ENCODE measurements at places on chromosomes 5 and 9.
A peak's percentile ranks its signal among the peaks of the same experiment; 100 is the strongest.

- no peak overlapping the region for H3K27ac ChIP-seq
- H3K27me3 ChIP-seq, result no peaks in the 10 kb centered on the region
- DNase-seq, result no peak
- H3K4me3 ChIP-seq, result no peak overlapping the region
- H3K4me1 ChIP-seq, result peaks cover 3% of the 10 kb centered on the region
Measured at GRCh38 chr5:128925973-128926372, 39.3 kb upstream of the SLC27A6 start.

- H3K27me3 ChIP-seq, result no peaks in the 10 kb centered on the region
- no peak overlapping the region for H3K27ac ChIP-seq
- DNase-seq, result peak; percentile 37
- peaks cover 11% of the 10 kb centered on the region for H3K4me1 ChIP-seq
- no peaks in the 10 kb centered on the region for H3K36me3 ChIP-seq
Measured at GRCh38 chr9:137281345-137282116, 4.0 kb downstream of the TOR4A start.

DNA sequence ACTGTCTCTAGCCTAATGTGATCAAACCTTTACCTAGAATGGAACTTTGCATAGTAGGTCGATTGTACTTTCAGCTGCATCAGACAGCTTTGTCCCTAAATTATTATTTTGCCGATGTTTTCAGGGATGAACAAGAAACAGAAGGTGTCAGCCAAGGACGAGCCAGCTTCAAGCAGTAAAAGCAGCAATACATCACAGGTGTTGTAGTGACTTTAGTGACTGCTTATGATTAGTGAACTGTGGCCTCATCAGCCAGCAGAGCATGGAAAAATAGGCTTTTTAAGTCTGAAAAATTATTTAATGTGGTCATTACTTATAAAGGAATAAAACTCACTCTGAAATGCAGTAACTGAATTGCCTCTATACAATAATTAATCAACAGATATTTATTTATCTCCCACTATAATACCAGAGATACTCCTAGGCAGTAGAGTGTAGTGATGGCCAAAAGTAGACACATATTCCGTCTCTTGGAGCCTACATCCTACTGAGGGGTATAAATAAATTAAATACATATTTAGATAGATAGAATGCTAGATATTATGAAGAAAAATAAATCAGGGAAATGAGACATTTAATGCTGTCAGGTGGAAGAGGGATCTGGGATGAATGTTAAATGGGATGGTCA is 166.3 kb downstream of the PARP8 start:
- H3K27me3 ChIP-seq, result no peaks in the 10 kb centered on the region
- H3K4me1 ChIP-seq, result peaks cover 2% of the 10 kb centered on the region
- H3K4me3 ChIP-seq, result no peak overlapping the region
- H3K27ac ChIP-seq, result no peak overlapping the region
- H3K36me3 ChIP-seq, result peaks cover 56% of the 10 kb centered on the region

DNA sequence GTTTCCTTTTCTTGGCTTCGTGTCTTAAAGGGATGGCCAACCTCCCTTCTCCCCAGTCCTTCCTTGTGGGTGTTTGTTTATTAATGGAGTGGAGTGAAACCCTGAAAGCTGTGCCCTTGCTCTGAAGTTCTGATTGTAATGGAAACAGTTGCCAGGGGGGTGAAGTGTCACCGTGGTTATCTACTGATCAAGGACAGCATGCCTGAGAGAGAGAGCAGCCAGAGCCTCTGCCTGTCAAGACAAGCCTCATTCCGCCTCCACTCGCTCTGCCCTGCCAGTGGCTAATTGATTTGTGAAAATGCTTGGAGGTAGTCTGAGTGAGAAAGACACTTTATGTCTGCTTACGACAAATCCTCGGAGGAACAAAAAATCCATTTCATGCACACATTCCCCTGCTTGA is 143.7 kb upstream of the SLC30A5 start:
- H3K27me3 ChIP-seq, result peaks cover 3% of the 10 kb centered on the region
- peaks cover 8% of the 10 kb centered on the region for H3K4me1 ChIP-seq
- no peak overlapping the region for H3K27ac ChIP-seq
- H3K36me3 ChIP-seq, result no peaks in the 10 kb centered on the region

- H3K36me3 ChIP-seq, result no peaks in the 10 kb centered on the region
- H3K4me3 ChIP-seq, result no peak overlapping the region
- no peak overlapping the region for H3K27ac ChIP-seq
- H3K27me3 ChIP-seq, result no peaks in the 10 kb centered on the region
- no peaks in the 10 kb centered on the region for H3K4me1 ChIP-seq
- DNase-seq, result no peak
Measured at GRCh38 chr5:23474315-23474714, 33.1 kb upstream of the PRDM9 start.

DNA sequence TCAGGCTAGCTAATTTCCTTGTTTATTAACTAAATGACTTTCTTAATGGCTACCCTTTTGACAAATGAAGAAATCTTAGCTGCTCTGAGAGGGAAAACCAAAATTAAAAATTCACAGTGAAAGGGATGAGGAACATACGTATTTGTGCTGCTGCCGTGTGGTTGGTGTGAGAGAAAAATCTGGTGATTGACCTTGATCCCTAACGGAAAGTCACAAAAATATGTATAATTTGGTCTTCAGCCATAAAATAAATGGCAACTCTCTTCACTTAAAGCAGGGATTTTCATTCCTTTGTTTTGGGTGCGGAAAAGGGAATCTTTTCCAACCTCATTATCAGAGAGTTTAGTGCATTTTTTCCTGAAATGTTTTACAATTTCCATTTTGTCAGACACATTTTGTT is 40.4 kb downstream of the PAM start:
- DNase-seq, result no peak
- no peaks in the 10 kb centered on the region for H3K27me3 ChIP-seq
- H3K36me3 ChIP-seq, result no peaks in the 10 kb centered on the region

- no peaks in the 10 kb centered on the region for H3K27me3 ChIP-seq
- H3K36me3 ChIP-seq, result peaks cover 26% of the 10 kb centered on the region
- H3K4me1 ChIP-seq, result peaks cover 5% of the 10 kb centered on the region
- peak overlapping the region; percentile 54 for H3K27ac ChIP-seq
Measured at GRCh38 chr9:129823542-129823934, 398 bp downstream of the TOR1A start.

- H3K36me3 ChIP-seq, result no peaks in the 10 kb centered on the region
- H3K4me1 ChIP-seq, result no peaks in the 10 kb centered on the region
- no peak for DNase-seq
- no peak overlapping the region for H3K4me3 ChIP-seq
- H3K27ac ChIP-seq, result no peak overlapping the region
Measured at GRCh38 chr5:97072696-97073095, 69.7 kb downstream of the LIX1 start.

DNA sequence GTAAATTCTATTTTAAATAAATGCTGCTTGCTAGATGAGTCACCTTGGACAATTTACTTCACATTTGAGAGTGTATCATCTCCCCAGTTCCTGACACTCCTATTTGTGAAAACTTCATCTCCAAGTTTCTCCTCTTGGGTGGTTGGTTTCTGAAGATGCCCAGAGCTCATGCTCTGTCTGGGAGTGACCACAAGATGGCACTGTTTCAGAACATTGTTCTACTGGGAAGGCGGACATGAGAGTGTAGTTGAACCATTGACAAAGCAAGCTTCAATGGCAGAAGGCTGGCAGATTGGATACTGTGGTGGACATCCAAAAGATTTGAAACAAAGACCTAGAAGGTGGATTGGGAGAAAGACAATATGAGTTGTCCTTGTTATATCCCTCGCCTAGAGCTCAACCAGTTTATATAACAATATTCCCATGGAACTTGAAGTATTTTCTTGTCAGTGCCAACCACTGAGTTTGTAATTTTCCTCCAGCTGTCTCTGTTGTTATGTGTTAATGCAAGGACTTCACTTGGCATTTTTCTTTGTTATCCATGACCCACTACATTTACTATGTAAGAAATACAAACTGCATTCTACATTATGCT is 234.3 kb upstream of the ANKH start:
- no peaks in the 10 kb centered on the region for H3K4me1 ChIP-seq
- no peak overlapping the region for H3K4me3 ChIP-seq
- no peaks in the 10 kb centered on the region for H3K27me3 ChIP-seq

GRCh38 chr5:67244345-67244793 is 47.8 kb upstream of the CD180 start:
- DNase-seq, result no peak
- H3K36me3 ChIP-seq, result no peaks in the 10 kb centered on the region
- no peak overlapping the region for H3K27ac ChIP-seq
- H3K4me3 ChIP-seq, result no peak overlapping the region
- H3K4me1 ChIP-seq, result peaks cover 13% of the 10 kb centered on the region

DNA sequence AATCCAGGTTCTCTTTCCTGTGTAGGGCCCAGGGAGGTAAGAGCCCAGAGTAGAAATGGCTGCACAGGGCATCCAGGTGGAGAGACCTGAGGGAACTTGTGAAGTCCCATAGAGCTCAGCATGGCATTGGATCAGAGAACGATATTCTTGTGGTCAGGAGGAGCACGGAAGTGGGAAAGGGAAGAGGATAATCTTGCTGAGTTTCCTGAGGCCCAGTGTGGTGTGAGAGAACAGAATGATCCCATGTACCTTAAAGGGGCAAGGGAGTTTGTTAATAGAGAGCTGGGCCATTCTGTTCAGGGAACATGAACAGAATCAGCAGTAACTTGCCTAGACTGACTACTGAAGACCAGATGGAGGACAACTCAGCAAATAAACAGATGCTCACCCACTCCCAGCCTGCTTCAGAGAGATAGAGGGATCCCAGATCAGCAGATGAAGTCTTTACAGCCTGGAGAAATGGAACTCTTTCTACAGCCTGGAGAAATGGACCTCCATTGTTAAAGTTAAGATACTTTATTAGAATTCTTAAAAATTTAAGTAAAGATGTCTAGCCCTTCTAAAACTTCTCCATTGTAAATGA is 119.7 kb upstream of the ELL2 start:
- H3K4me3 ChIP-seq, result no peak overlapping the region
- no peaks in the 10 kb centered on the region for H3K4me1 ChIP-seq
- no peak for DNase-seq
- H3K36me3 ChIP-seq, result no peaks in the 10 kb centered on the region
- no peaks in the 10 kb centered on the region for H3K27me3 ChIP-seq

DNA sequence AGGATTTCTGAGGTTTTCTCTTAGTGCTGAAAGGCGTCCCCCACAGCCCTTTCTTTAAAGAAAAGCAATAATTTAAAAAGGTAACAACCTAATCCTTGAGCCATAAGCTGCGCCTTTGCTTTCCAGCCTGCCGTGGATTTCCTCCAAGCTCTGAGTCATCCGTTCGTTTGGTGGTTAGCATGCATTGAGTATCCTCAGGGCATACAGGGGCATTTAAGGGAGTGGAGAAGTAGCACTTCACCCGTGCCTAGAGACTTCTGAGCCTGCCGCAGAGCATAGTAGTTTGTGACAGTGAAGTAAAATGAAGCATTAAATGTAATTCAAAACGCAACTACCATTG is 892 bp upstream of the TNC start:
- peaks cover 20% of the 10 kb centered on the region for H3K27me3 ChIP-seq
- H3K36me3 ChIP-seq, result no peaks in the 10 kb centered on the region
- H3K4me1 ChIP-seq, result peaks cover 9% of the 10 kb centered on the region
- no peak for DNase-seq
- peak overlapping the region; percentile 75 for H3K27ac ChIP-seq
- peak overlapping the region; percentile 76 for H3K4me3 ChIP-seq

GRCh38 chr9:120603591-120603990 is 23.6 kb upstream of the CDK5RAP2 start:
- peaks cover 42% of the 10 kb centered on the region for H3K36me3 ChIP-seq
- no peak for DNase-seq
- H3K27me3 ChIP-seq, result no peaks in the 10 kb centered on the region
- no peak overlapping the region for H3K4me3 ChIP-seq

DNA sequence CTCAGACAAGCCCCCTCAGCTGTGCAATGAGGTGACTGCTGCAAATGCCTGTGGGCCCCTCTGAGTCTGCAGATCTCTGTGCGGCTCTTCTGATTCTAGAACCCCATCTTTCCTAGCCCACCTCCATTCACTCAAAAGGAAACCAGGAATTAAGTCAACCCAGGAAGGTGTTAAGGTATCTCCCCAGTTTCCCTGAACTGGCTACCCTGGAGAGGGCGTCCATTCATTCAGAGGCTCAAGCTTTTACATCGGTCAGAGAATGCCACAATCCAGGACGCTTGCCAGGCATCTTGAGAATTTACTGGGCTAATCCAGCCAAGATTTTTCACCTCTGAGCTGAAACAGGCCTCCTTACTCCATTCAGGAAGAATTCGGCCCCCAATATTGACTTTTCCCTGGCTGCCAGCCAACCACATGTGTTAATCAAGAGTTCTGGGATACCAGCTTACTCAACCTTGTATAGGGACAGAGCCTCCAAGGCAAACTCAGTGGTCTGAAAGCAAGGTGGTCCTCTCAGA is 889 bp upstream of the ADAMTS12 start:
- peak; percentile 27 for DNase-seq
- no peaks in the 10 kb centered on the region for H3K27me3 ChIP-seq
- H3K4me1 ChIP-seq, result peaks cover 13% of the 10 kb centered on the region
- H3K4me3 ChIP-seq, result no peak overlapping the region
